ENCODE measurements at places on chromosomes 2 and 18.

DNA sequence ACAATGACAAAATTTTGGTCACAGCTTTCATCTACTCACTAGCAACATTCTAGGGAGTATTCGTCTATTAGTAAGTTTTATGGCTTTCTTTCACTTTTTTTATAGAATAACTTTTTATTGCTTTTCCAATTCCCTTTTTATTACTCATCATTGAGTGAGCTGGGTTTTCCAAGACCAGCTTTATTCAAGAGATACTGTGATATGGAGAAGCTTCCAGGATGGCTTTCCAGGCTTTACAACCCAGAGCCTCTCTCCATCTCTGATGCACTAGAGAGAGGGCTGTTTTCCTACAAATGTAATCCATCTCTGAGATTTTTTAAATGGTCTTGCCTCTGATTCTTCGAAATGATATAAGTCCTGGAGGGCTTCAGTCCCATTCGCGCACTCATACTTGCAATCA lies 118.3 kb downstream of the LDLRAD4 start:
- DNase-seq: no peak

DNA sequence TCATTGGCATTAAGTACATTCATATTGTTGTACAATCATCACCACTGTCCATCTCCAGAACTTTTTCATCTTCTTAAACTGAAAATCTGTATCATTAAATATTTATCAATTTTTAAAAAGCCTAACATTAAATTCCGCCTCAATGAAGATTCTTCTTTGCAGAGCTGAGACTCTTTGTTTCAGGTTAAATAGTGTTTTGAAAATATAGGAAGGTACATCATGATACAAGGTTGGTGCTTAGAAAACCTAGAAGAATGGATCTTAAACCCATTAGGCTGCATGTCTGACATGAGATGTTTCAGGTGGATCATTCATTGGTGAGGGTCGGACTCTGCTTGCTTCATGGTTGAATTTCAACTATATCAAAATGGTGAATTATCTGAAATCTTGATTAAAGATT lies 30.5 kb downstream of the DDX1 start:
- no peak for DNase-seq

- DNase-seq: no peak
Observed at GRCh38 chr18:63527251-63527650, 14.9 kb upstream of the SERPINB12 start.

DNA sequence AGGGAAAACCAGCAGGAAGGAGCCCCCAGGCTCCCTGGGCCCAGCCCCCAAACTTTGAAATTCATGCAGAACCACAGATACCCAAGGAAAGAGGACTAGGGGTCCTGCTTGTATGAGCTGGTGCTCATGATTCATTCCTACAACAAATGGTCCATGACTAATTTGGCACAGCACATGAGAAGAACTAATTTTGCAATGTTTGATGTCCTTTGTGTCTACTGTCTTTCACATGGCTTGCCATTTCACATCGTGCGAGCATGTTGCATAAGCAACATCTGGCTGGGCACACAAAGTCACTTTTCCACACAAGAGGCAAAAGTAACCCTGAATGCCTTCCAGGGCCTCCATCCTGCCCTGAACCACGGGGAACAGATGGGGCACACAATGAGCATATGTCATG lies 149.6 kb upstream of the APCDD1 start:
- DNase-seq: no peak

- DNase-seq: no peak
Observed at GRCh38 chr18:63112706-63113105, 206.9 kb downstream of the BCL2 start.

DNA sequence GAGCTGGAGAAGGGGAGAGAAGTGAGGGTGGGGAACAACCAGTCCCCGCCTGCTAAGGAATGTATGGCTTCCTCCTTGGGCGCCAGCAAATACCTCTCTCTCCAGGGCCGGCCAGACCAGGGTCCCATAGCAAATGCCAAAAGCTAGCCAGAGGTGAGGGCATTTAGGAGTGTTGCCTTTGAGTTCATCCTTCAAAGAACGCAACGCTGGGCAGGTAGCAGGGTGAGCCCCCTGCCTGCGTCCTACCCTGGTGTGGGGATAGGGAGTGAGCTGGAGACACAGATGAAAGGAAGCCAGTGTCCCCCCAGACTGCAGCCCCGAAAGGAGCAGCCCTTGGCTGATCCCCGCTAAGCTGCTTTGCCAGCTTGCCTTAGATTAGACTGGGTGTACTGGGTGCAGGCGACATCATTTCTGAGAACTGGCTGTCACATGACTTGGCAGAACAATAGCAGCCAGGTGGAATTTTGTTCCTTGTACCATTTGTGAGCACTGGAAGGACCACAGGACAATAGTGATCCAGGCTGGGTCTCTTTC lies 40.4 kb downstream of the KLHL29 start:
- no peak for DNase-seq

GRCh38 chr2:38176619-38177021 lies 100.7 kb upstream of the CYP1B1 start:
- DNase-seq: no peak

DNA sequence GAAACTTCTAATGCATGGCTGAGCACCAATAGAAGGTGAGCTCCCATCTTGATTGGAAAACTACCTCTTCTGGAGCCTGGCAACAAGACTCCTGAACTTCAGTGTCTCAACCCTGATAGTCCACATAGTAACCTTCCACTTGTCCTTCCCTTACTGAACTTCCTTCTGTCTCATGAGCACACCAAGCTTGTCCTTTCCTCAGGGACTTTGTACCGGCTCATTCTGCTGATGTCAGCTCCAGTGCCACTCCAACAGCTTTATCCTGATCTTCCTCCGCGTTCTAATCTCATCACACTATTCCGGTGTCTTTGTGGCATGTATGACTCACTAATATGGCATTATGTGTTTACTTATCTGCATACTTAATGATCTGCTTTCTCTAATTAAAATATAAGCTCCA lies 862.0 kb upstream of the ID2 start:
- DNase-seq: no peak

DNA sequence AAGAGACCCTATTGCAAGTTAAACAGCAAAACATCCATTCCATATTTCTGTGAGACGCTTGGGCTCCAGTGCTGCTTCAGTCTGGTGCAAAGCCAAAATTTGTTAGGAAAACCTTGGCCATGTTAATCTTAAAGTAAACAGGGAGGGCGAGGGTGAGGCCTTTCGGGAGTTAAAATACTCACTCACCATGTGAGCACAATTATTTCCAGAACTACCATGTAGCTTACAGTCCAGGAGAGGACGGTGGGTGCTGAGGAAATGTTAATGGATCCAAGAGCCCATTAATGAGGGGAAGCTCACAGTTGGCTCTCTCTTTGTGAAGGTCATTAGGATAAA lies 286.4 kb downstream of the SLC8A1 start:
- DNase-seq: no peak

DNA sequence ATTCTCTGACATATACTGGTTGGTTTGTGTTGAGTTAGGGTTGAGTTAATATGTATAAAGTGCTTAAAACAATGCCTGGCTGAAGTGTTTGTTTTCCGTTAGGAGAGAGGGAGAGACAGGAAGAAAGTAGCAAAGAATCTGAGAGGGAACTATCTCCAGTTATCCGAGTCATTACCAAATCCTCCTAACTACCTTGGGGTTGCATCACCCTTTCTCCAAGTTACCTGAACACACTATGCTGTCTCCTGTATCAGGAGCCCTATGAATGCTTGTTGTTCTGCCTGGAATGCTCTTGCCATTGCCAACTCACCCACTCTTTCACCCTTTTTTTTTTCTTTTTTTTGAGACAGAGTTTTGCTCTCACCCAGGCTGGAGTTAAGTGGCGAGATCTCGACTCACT lies 47.9 kb upstream of the ITGAV start:
- DNase-seq: no peak

DNA sequence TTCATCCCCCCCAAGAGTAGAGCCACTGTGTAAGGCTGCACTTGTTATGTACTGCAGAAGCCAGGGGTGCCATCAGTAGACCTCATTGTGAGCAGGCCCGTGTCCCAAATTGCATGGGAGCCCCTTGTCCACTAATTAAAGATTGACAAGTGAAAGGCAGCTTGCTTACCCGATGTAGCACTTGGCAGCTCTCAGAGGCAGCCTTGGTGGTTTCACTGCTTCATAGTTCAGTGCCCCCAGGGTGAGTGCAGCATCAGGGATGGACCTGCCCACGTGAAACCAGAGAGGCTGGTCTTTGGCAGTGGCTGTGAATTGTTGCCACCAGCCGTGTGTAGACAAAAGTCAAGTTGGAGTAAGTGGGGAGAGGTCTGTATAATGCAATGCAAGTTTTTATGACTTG lies 13.3 kb downstream of the TUBB6 start:
- no peak for DNase-seq

DNA sequence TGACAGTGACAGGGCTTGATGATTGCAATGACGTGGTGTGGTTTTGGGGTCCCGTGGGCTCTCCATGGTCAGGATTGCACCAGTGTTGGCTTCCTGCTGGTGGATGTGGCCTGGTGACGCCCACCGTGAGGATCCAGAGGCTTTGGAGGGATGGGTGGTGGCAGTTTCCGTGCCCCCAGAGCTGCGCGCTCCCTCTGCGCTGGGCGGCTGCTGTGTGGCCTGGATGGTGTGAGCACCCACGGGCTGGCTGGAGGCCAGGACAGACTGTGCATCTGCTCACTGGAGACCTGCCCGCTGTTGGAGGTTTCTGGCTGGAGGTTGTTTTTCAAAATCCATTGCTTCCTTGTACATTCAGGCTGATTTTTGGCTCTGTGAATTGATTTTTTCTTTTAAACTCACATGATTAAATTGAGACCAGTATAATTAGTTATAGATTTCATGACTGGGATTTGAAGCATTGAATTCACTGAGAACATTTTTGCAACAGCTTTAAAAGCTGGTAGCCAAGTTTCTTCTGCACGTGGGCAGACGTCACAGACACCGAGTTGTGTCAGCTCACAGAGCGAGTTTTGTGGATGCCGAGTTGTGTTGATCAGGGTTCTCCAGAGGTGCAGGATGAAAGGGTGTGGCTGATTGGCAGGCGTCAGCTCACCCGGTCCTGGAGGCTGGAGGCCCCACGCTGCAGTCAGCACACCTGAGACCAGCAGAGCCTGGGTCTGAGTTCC lies 72.7 kb downstream of the KCNG2 start:
- DNase-seq: no peak

GRCh38 chr18:58348951-58349350 lies 279.9 kb downstream of the ALPK2 start:
- no peak for DNase-seq

- no peak for DNase-seq
Observed at GRCh38 chr2:108124736-108125495, 114.9 kb upstream of the SULT1C3 start.

DNA sequence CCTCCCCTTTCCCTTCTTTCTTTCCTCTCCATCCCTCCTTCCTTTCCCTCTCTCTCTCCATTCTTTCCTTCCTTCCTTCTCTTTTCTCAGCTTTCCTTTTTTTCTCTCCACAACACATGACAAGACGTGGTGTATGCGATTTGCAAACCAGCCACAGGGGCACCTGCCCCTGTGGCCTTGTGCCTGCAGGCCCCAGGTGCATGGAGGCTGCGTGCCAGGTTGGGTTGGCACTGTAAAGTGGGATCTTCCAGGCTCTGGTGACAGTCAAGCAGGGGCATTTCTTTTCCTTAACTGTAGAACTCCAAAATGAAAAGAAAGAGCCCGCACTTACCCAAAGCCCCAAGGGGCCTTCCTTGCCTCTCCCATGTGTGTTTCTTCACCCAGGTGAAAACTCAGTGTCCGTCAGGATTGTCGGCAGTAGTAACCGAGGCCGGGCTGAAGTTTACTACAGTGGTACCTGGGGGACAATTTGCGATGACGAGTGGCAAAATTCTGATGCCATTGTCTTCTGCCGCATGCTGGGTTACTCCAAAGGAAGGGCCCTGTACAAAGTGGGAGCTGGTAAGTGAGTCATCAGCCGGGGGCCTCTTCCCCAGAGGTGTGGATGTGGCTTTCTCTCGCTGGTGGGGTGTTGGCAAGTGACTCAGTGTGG lies 50.9 kb downstream of the MARCO start:
- no peak for DNase-seq

DNA sequence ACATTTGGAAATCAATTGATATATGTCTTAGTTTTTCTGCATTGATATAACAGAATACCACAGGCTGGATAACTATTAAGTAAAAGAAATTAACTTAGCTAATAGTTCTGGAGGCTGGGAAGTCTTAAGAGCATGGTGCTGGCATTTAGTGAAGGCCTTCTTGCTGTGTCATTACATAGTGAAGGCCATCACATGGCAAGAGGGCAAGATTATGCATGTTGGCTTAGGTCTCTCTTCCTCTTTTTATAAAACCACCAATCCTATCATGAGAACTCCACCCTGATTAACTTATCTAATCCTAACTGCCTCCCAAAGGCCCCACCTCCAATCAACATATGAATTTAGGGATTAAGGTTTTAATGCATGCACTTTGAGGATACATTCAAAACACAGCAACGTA lies 225.5 kb upstream of the VRK2 start:
- no peak for DNase-seq

DNA sequence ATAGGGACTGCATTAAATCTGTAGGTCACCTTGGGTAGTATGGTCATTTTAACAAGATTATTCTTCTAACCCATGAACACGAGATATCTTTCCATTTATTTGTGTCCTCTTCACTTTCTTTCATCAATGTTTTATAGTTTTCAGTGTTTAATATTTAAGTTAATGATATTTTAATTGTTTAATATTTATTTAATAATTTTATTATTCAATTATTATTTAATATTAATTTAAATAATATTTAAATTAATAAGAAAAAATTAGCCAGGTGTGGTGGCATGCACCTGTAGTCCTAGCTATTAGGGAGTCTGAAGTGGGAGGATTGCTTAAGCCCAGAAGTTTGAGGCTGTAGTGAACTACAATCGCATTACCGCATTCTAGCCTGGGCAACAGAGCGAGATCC lies 33.0 kb downstream of the CASP10 start:
- DNase-seq: no peak

GRCh38 chr2:172462849-172463381 lies 35.5 kb downstream of the ITGA6 start:
- DNase-seq: no peak

DNA sequence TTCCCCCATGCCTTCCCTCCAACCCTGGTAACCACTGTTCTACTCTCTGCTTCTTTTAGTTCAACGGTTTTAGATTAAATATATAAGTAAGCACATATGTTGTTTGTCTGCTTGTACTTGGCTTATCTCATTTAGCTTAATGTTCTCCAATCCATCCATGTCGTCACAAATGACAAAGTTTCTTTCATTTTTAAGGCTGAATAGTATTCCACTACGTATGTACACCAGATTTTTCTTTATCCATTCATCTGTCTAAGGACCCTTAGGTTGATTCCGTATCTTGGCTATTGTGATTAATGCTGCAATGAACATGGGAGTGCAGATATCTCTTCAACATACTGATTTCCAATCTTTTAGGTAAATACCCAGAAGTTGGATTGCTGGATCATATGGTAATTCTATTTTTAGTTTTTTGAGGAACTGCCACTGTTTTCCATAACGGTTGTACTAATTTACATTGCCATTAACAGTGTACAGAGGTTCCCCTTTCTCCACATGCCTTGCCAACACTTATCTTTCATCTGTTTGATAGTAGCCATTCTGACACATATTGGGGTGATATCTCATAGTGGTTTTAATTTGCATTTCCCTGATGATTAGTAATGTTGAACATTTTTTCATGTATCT lies 8.1 kb downstream of the ASB3 start:
- no peak for DNase-seq

Data from activated T-cell treated with anti-CD3 and anti-CD28 coated beads for 1 hour (primary cell).